ENCODE measurements at places on chromosomes 13 and 19.

GRCh38 chr19:3604987-3605343 is 1.7 kb downstream of the TBXA2R start:
- no peak for DNase-seq

DNA sequence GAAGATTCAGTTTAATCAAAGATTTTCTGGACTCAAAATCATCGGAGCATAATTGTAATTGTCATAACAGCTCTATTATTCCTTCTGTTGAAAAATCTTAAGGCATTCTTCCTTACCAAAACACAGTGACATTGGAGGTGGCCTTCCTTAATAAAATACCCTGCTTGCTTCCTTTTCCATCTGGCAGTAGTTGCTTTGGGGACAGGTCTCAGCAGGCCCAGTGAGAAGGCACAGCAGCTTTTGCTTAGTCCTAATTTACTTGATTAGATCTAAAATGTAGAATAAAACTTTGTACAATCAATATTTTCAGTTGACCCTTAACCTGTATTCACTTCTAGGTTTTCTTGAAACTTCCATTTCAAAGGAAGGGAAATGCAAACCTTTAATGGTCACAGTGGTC is 471.6 kb downstream of the PCDH20 start:
- DNase-seq, result no peak

- no peak for DNase-seq
Measured at GRCh38 chr13:84025824-84026223, 143.6 kb upstream of the SLITRK1 start.

DNA sequence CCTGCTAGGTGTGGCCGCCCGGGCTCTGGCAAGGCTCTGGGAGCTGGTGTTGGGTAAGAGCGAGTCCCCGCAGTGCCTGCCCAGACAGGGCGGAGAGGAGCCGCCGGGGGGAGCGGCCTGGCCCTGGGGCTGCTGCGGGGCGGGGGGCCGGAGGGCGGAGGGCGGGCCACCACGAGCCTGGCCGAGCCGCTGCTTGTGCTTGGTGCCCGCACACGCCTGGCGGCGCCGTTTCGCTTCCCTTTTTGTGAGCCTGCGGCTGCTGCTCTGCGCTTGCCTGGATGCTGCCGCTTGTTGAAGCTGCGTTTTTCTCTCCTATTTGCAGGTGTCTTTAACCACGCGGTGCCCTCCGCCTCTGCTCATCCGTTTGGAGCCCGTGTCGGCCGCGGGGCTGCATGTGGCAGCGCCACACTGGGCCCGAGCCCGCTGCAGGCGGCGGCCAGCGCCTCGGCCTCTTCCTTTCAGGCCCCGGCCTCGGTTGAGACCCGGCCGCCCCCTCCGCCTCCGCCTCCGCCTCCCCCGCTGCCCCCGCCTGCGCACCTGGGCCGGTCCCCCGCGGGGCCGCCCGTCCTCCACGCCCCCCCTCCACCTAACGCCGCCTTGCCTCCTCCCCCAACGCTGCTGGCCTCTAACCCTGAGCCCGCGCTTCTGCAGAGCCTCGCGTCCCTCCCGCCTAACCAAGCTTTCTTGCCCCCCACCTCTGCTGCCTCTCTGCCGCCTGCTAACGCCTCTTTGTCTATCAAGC is 8.5 kb downstream of the PLEKHJ1 start:
- no peak for DNase-seq

DNA sequence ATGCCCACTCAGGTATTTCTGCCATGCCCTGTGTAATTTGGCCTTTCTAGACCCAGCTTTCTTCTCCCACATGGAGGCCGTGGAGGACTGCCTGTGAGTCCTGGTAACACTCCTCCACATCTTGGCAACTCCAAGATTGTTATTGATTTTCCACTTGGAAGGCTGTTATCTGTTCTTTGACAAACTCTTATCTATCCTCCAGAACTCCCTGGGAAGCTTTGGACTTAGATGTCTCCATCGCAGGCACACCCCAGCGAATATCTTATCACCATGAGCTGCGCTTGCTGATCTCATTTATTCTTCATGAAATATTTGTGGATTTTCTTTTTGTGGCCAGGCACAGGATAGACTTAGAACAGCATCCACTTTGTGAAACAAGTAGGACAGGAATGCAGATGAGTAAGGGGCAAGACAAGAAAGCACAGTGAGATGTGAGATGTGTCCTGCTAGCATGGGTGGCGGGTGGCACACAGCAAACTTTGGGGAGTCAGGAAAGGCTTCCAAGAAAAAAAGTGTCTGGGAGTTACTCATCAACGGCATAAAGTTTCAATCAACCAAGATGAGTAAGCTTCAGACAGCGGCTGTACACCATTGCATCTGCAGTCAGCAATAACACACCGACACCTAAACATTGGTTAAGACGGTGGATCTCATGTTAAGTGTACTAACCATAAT is 84.5 kb upstream of the IRS2 start:
- DNase-seq, result no peak

DNA sequence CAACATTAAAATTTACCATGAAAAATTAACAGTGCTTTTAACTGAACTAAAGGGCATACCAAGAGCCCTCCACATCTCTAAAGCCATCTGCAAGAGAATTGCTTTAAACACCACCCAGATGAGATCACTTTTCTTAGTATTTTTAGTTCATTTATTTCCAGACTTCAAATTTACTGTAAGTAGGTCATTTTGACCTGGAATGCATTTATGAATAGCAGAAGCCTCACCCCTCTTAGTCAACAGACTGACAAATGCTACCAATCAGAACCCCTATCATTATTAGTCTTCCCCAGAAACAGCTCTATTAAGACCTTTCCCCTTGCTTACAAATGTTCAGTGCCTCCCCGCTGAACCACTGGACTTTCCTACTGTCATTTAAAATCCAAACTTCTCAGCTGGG is 27.3 kb downstream of the RUBCNL start:
- DNase-seq, result no peak

GRCh38 chr13:28704919-28705318 is 13.9 kb downstream of the SLC46A3 start:
- DNase-seq, result no peak

DNA sequence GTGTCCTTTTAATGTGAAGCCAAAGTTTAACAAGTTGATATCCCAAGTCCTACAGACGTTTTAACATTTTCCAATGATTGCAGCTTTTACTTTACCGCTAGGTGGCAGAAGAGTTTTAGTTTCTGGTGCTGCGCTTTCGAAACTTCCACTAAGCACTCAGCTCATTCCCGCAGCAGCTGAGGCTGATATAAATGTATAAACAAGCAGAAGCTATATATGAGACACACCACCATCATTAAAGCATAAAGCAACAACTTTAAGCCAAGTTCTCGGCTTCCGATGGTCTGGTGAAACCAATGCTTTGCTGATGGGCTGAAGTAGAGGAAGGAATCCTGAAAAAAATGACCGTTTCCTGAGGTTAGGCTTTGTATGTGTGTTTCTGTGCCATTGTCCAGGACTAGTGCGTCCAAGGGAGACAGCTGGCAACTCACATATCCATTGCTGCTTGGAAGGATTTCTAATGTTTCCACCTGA is 753.9 kb downstream of the OLFM4 start:
- DNase-seq, result no peak

- no peak for DNase-seq
Measured at GRCh38 chr13:82506805-82507414, 1375.4 kb downstream of the SLITRK1 start.

DNA sequence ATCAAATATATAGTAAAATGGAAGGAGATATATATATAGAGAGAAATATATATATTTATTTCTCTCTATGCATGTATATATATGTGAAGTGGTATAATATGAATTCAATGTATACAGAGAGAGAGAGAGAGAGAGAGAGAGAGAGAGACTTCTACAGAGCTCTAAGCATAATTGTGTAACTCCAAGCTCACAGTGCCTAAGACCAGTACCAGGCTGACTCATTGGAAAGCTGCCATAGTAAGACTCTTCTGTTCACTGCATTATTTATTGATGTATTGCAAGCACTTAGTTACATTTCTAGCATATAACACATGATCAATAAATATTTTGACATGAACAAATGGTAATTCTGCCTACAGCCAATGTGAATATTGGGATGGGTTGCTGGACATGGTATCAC is 1734.7 kb downstream of the SLITRK1 start:
- DNase-seq, result no peak

- DNase-seq, result no peak
Measured at GRCh38 chr19:55153652-55154264, 3.8 kb downstream of the TNNI3 start.

DNA sequence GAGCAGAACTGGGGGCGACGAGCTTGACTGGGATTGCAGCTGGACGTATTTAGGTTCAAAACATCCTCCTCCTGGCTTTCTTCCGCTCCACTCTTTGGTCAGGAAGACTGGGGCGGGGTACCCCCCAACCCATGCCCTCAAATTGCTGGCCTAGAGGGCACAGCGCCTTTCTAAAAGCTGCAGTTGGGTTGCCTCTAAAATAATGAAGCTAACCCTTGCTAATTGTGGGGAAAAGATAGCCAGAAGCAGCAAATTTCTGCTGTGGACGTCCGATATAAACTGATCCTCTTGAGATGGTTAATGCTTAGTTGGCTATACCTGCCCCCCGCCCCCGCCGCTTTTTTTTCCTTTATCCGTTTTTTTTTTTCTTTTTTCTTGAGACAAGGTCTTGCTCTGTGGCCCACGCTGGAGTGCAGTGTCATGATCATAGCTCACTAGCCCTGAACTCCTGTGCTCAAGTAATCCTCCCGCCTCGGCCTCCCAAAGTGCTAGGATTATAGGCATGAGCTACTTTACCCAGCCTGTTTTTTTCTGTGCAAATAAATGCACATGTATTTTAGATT is 754 bp upstream of the CHERP start:
- DNase-seq, result no peak

DNA sequence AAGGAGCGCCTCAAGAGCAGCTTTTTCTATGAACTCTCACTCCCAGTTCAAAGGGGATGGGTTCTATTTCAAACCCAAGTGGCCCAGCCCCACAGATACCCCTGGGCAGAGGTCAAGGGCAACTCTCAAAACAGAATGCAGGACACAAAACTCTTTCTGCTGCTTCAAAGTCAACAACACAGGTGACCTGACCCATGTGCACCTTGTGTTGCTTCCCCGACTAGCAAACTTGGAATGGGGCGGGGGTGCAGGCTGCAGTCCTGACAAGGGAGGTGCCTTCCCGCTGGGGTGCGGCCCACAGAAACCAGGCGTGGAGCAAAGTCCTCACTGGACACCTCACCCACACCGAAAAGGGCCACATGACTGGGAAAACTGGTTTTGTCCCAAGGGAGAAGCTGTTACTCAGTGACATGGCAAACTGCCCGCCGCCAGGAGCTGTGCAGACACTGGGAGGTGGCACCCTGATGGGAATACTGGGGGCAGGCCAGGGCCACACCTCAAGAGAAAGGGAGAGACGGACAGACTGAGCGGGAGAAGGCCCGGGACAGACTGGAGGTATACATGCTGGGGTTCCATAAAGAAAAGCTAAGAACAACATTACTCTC is 17.4 kb downstream of the ZC3H4 start:
- DNase-seq, result no peak
